WTC11 (cell line): ENCODE measurements at places on chromosomes 16 and 17. TPM values are rescaled to one million over a fixed set of nuclear protein-coding genes. Genes with fewer than 3 reads are reported as not detected.

Gene CSH2
- total RNA-seq, result not detected in 3 replicates

Gene NETO2
- 13.0 to 21.8 TPM (median 13.8 TPM) in 3 replicates for total RNA-seq

Gene TMEM88
- total RNA-seq, result 2.9 to 3.9 TPM (median 3.6 TPM) in 3 replicates

Gene HOXB5
- not detected in 3 replicates for total RNA-seq

Gene CTRB2
- total RNA-seq, result 5.8 to 11.8 TPM (median 6.8 TPM) in 3 replicates

Gene TEN1
- total RNA-seq, result 15.6 to 18.4 TPM (median 17.2 TPM) in 3 replicates

Gene PRSS27
- total RNA-seq, result 5.1 to 5.4 TPM (median 5.1 TPM) in 3 replicates

DNA sequence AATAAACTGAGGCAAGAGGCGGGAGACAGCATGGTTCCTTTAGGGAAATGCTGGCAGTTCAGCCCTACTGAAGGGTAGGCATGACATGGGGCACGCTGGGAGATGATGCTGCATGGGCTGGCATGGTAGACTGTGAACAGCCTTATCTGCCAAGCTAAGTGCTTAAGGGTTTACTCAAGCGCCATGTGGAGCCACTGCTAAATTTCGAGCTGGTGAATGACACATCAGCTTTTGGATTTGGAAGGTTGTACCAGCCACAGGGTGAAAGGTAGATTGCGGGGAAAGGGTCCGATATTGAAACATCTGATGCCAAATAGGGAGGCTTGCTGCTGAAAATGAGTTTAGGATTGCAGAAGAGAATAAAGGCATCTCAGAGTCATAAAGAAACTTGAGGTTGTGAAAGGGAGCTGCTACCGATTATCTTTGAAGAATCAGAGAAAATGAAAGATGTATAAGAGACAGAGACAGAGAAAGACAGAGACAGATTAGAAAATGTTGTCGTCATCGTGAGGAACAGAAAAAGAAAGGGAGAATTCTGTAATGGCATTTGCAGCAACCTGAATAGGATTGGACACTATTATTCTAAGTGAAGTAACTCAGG lies 16.3 kb downstream of the PIK3R5 start:
- peaks cover 4% of the 10 kb centered on the region; the same call in 1 of the 2 replicates for H3K36me3 ChIP-seq
- peaks cover 4% of the 10 kb centered on the region; the same call in 1 of the 2 replicates for H3K27me3 ChIP-seq
- peaks cover 1% of the 10 kb centered on the region for H3K4me1 ChIP-seq
- no peak for DNase-seq
- H3K4me3 ChIP-seq, result no peak overlapping the region

DNA sequence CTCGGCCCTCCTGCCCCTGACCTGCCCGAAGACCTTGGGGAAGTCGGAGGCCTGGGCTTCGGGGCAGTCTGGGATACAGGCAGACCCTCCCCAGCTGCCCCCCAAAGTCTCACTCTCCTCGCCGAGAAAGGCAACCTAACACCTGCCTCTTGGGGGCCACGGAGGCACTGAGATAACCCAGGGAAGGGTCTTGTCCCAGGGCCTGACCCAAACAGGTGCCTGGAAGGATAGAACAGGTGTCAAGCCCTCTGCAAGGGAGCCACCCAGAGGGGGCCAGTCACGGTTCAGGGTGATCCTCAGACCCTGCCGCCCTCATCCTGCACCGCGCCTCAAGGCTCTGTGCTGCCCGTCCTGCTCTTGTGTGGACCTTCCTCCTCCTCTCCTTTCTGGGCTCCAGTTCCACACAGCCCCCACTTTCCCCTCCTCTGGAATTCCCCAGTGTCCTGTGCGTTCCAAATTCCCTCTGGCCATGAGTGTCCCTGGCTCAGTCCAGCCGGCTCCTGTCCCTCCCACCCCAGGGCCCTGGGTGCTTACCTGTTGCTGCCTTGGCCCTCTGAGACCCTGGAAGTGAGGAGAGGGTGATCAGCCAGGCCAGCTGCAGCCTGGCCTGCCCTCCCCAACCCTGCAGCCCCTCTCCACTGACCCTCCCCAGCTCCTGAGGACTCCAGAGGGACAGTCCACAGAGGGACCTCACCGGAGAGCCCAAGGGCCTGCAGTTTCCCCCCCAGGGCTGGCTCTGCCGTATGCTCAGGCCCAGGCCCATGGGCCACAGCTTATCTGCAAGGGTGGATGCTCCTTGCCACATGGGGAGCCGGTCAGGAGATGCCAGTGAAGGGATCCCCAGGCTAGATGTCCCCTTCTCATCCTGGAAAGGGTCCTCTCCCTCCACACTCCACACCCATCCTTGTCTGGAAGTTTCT lies 3.8 kb downstream of the PRSS27 start:
- H3K27me3 ChIP-seq, result no peaks in the 10 kb centered on the region
- H3K4me1 ChIP-seq, result peaks cover 6% of the 10 kb centered on the region; the same call in 1 of the 2 replicates
- peak overlapping the region; percentile 35; the same call in 1 of the 2 replicates for H3K4me3 ChIP-seq
- no peak for DNase-seq
- no peaks in the 10 kb centered on the region for H3K36me3 ChIP-seq

DNA sequence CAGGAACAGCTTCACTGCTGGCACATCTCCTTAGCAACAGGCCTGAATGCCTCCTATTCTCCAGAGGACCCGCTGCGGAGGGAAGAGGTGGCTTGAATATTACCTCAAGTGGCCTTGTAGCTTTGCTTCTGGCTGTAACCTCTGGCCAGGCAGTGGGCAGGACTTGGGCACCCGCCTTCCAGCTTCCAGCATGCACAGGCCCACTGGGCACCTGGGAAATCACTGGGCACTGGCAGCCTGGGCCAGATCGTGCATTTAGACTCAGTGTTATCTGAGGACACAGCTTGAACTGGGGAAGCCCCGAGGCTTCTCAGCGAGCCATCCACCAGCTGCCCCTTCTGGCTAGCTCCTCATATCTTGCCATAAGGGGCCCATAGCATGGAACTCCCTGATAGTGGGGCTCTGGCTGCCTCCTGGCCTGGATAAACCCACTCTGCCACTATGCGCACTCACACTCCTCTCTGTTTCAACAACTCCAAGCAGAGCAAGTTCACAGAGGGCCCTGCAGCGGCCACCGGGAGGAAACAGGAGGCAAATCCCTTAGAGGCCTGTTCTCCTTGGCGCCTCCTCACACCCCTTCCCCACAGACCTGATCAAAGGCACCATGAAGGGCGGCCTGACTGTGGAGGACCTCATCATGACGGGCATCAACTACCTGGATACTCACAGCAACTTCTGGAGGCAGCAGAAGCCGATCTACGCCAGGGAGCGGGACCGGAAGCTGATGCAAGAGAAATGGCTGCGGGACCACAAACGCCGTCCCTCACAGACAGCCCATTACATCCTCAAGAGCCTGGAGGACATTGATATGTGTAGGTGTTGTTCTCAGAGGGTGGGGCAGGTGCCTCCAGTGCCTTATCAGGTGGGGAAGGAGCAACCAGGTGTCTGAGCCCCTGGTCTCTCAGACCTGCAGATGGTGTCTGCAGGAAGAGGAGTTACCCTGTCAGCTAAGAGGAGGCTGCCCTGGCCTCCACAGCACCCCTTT lies 7.8 kb downstream of the ODAD4 start:
- no peak overlapping the region for H3K4me3 ChIP-seq
- no peaks in the 10 kb centered on the region for H3K27me3 ChIP-seq
- no peak for DNase-seq
- H3K27ac ChIP-seq, result 0 out of 2 replicates have a peak overlapping the region, but pooled peaks have one; percentile 54
- H3K4me1 ChIP-seq, result no peaks in the 10 kb centered on the region

DNA sequence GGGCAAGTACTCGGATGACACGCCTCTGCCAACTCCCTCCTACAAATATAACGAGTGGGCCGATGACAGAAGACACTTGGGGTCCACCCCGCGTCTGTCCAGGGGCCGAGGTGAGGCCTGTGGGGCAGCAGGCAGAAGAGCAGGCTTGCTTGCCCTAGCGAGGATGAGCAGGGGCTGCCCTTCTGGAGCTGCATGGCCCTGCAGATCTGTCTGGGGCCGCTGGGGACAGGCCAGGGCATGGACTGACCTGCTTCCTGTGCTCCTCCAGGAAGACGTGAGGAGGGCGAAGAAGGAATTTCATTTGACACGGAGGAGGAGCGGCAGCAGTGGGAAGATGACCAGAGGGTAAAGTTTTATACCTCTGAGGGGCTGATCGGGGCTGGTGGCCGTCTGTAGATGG lies 5.3 kb downstream of the DHX38 start:
- H3K27me3 ChIP-seq, result no peaks in the 10 kb centered on the region
- no peak overlapping the region for H3K4me3 ChIP-seq
- H3K36me3 ChIP-seq, result peaks cover 68% of the 10 kb centered on the region
- peaks cover 5% of the 10 kb centered on the region for H3K4me1 ChIP-seq
- H3K27ac ChIP-seq, result peak overlapping the region; percentile 57; the same call in 1 of the 2 replicates

- no peaks in the 10 kb centered on the region for H3K4me1 ChIP-seq
- H3K27ac ChIP-seq, result no peak overlapping the region
- no peak for DNase-seq
- no peak overlapping the region for H3K4me3 ChIP-seq
These were observed 519.4 kb upstream of the WSB1 start for GRCh38 chr17:26774291-26775218.

GRCh38 chr16:77662246-77662645 lies 60.1 kb upstream of the NUDT7 start:
- H3K4me1 ChIP-seq, result peaks cover 7% of the 10 kb centered on the region
- H3K27me3 ChIP-seq, result no peaks in the 10 kb centered on the region
- H3K4me3 ChIP-seq, result no peak overlapping the region
- no peak overlapping the region for H3K27ac ChIP-seq
- 0 out of 2 replicates have a peak, but pooled peaks cover 3% of the 10 kb centered on the region for H3K36me3 ChIP-seq

DNA sequence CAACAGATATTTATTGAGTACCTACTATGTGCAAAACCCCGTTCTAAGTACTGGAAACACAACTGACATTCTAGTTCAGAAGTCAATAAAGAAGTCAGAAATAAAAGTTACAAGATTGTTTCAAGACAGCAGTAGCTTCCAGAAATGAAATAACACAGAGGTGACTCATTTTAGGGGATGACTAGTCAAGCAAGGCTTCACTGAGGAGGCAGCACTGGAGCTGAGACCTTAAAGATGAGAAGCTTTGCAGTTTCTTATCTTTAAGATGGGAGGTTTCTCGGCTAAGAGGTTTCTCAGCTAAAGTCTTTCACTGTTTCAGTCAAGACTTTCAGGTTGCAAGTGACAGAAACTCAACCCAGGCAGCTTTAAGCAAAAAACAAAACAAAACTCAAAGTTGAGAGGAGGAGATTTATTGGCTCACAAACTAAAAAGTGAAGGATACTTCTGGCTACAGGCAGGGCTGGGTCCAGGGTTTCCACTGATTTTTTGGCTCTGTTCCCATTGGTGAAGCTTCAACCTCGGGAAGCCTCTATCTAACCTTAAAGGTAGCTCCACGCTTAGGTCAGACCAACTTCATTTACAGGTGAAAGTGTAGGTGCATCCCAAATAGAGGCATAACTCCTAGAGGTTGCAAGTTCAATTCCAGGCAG lies 7.4 kb upstream of the MMP2 start:
- no peak overlapping the region for H3K27ac ChIP-seq
- H3K4me1 ChIP-seq, result peaks cover 23% of the 10 kb centered on the region
- H3K36me3 ChIP-seq, result no peaks in the 10 kb centered on the region
- no peak overlapping the region for H3K4me3 ChIP-seq

DNA sequence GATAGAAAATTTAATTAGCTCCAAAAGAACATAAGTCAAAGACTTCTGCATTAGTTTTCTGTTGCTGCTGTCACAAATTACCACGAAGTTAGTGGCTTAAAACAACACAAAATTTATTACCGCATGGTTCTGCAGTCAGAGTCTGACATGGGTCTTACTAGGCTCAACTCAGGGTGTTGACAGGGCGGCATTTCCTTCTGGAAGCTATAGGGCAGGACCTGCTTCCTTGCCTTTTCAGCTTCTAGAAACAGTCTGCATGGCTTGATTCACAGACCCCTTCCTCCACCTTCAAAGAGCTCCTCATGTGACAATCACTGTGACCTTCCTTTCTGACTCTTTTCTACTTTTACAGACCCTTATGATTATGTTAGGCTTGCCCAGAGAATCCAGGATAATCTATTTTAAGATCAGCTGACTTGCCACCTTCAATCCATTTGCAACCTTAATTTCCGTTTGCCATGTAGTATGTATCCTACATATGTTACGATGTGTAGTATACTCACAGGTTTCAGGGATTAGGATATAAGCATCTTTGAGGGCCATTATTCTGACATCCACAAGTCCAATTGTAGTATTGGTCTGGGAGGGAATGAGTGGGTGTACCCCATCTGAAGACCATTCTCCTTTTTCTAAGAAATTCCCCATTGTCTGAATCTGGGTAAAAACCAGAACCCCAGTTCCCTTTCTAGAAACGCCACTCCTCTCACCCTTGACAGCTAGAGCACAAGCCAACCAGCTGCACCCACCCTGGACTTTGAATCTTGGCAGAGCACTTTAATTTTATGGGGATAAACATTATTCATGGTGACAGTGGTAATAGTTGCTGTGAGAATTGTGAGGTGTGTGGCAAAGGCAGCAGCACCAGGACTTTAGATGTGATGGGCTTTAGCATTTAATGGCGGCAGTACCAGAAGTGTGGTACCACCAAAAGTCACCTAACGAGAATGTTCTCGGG lies 265.5 kb downstream of the KCNJ2 start:
- peaks cover 6% of the 10 kb centered on the region for H3K4me1 ChIP-seq
- DNase-seq, result no peak
- H3K36me3 ChIP-seq, result no peaks in the 10 kb centered on the region

- H3K36me3 ChIP-seq, result peaks cover 21% of the 10 kb centered on the region
- peaks cover 40% of the 10 kb centered on the region for H3K4me1 ChIP-seq
- peak; percentile 59 for DNase-seq
- no peak overlapping the region for H3K4me3 ChIP-seq
- H3K27ac ChIP-seq, result no peak overlapping the region
These were observed 22.9 kb upstream of the CDH13 start for GRCh38 chr16:82603784-82604411.

GRCh38 chr17:8326511-8327302 lies 12.9 kb upstream of the ODF4 start:
- H3K4me1 ChIP-seq, result peaks cover 19% of the 10 kb centered on the region
- H3K36me3 ChIP-seq, result no peaks in the 10 kb centered on the region
- H3K27ac ChIP-seq, result no peak overlapping the region
- peaks cover 35% of the 10 kb centered on the region for H3K27me3 ChIP-seq
- H3K4me3 ChIP-seq, result peak overlapping the region; percentile 72

GRCh38 chr17:8046929-8047768 lies 8.3 kb downstream of the ALOX15B start:
- H3K27me3 ChIP-seq, result peaks cover 3% of the 10 kb centered on the region; the same call in 1 of the 2 replicates
- no peaks in the 10 kb centered on the region for H3K36me3 ChIP-seq
- H3K4me3 ChIP-seq, result no peak overlapping the region
- H3K4me1 ChIP-seq, result peaks cover 2% of the 10 kb centered on the region; the same call in 1 of the 2 replicates
- peak overlapping the region; percentile 45; the same call in 1 of the 2 replicates for H3K27ac ChIP-seq

DNA sequence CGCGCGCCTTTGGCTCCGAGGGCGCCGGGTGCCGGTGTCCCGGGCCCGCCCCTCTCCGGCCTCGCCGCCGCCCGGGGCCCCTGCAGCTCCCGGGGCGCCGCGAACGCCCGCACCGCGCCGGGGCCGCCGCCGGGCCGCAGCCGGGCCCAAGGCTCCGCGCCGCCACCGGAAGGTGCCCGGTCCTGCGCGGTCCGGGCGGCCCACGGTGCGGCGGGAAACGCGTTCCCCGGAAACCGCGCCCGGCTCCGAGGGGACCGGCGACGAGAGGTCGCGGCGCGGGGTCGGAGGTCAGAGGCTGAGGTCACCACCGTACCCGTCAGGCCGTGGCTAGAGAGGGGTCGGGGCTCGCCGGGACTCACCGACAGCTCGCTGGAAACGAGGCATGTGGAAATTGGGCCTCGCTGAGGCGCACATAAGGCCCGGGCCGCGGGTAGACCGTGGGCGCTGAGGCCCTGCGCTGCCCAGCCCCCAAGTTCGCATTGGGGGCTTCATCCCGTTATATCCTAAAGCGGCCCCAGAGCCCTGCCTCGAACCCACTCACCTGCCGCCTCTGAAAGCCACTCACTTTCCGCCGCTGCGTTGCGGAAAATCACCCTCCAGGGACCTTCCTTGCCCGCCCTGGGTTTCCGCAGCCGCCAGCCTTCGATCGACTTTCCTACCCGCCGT lies at the start of gene DUS1L:
DUS1L (minus strand) TSS at position 167 of the 666 bp plus-strand sequence. CDS start 745 bp downstream, outside the sequence.
- H3K27ac ChIP-seq, result no peak within 1 kb of the TSS
- no peaks in the 10 kb centered on the region for H3K36me3 ChIP-seq
